Right kidney (tissue), 9 donors: ENCODE measurements at places on chromosomes 7 and 10.

DNA sequence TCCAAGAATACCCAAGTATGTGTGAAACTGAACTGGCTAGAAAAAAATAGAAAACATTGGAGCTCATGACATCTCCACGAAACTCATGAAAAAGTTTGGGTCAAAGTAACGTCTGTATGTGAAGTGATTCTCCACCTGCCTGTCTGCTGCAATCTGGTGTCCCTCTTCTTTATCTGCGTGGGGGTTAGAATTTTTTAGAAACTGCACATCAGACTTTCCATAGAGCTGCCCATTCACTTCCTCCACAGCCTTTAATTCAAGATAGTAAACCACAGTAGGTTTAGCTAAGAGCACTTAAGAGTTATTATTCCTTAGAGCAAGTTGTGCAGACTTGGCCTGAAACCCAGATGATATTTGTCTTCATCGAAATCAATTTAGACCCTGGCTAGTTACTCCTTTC lies 55.3 kb downstream of the SCIN start:
- DNase-seq = no peak

- DNase-seq = no peak
These were observed 54.9 kb upstream of the UNC5B start for GRCh38 chr10:71157435-71157834.

DNA sequence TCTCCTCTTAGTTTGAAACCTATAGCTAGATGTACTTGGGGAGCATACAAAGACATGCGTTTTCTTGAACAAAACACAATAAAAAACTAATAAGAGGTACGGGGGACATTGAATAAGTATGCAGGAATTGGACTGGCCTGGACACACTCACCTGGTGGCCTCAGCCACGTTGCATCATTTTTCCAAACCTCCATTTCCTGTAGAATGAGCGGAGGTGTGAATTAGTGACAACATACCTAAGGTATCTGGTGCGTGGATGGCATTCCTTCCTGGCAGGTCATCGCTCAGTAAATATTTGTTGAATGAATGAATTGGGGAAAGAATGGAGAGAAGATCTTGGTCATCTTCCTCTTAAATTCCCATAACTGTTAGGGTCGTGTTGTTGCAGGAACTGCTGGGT lies 103.2 kb upstream of the CTBP2 start:
- DNase-seq = no peak

- no peak for DNase-seq
These were observed 143.0 kb downstream of the RPS24 start for GRCh38 chr10:78176320-78177317.

DNA sequence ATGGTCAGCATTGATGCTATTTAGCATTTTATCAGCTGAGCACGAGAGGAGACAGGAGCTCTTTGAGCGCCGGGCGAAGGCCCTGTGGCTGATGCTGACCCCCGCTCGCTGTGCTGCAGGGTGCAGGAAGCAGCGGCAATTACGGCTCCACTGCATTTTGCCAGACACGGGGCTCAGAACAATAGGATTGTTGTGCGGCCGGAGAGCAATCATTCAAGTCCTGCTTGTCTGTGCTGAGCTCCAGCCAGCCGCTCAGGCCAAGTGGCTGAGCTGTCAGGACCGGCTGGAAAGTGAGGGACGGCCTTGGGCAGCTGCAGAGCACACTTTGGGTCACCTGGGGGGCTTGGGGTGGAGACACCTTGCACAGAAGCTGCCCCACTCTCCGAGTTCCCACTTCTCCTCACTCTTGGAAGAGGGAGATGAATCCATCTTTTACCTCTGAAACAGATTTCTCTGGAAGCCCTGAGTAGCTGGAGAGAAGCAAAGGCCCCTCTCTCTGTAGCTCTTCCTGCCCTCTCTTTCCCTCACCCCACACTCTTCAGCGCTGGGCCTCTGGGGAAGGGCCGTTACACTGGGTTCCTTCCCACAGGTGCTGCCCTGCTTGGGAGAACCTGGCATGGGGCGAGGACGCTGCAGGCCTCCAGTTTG lies 17.3 kb upstream of the ADARB2 start:
- no peak for DNase-seq

- no peak for DNase-seq
These were observed 25.2 kb upstream of the PLCE1 start for GRCh38 chr10:93968540-93968945.

- DNase-seq = no peak
These were observed 66.5 kb upstream of the TCF7L2 start for GRCh38 chr10:112883360-112884178.
